ENCODE measurements at places on chromosomes 11 and 22.
A peak's percentile ranks its signal among the peaks of the same experiment; 100 is the strongest.

GRCh38 chr22:46731246-46732040 lies 6.6 kb downstream of the CERK start:
- no peak for DNase-seq

GRCh38 chr11:126969865-126970479 lies 30.6 kb downstream of the KIRREL3 start:
- peak; percentile 75 for DNase-seq

DNA sequence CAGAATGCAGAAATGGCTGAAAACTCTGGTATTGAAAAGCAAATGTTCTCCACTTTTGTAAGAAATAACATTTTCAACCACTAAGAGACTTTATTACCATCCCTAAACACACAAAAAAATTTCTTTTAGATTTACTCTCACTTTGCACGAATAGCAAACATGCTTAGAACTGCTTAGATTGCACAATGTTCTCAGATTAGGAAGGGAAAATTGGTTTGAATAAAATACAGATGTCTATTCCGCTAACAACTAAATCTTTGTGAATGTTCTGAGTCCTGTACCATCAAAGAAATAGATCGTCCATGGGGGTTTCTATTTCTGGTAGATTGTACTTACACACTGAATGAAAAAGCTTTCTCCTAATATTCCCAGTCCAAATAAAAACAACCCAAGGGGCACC lies 40.1 kb downstream of the BDNF start:
- DNase-seq = no peak

- no peak for DNase-seq
Measured at GRCh38 chr11:1838077-1838425, 730 bp upstream of the TNNI2 start.

DNA sequence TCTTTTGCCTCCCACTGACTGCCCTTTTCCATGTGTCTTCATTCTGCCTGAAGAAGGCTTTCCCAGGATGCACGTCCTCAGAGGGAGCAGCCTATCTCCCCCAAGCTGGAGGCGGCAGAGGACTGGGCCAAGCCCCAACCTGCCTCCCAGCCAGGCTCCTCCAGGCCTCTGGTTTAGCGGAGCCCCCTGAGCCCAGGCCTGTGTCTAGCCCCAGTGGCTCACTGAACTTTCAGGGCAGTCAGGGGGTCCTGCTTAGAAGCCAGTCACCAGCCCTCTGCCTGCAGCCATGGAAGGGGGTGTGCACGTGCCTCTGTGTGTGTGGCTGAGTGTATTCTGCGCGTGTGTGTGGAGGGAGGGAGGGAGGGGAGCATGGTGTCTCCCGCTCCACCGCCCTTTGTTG lies 10.4 kb upstream of the GRK2 start:
- no peak for DNase-seq

GRCh38 chr11:102757823-102758549 lies 22.4 kb downstream of the MMP10 start:
- DNase-seq = no peak

Data from hippocampal formation (tissue), 2 donors.